Cortex of kidney (tissue), 1 donor: ENCODE measurements at places on chromosomes 7 and 10.

GRCh38 chr10:78765726-78766335 lies 302.9 kb upstream of the ZMIZ1 start:
- DNase-seq, result no peak

DNA sequence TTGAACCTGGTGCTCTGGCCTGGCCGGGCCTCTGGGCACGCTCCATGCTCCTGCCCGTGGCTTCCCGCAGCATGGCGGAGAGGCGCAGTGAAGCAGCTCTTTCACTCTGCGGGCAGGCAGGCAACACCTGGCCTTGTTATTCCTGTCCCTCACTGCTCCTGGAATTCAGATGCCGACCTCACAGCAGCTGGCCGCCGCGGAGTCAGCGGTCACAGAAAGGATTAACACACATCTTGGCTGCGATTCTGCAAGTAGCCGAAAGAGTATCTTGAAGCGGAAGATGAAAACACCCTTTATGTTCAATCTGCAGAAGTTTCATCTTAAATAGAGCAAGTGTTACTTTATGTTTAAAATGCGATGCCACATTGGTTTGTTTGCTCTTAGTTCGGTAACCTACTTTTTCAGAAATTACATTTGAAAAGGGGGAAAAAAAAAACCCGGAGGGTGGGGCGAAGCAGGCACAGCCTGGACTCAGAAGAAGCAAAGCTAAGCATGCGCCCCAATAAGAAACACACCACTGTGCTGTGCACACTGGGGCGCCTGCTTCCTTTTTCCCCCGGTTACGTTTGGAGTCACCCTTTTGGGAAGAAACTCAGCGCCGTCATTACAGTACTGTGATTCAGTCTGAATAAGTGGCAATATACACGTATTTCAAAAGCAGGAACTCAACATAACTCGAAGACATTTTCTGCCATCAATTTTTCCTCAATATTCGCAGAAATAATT lies 42.3 kb downstream of the BRI3 start:
- DNase-seq, result no peak

GRCh38 chr7:95469187-95469586 lies 16.6 kb upstream of the ASB4 start:
- DNase-seq, result no peak

DNA sequence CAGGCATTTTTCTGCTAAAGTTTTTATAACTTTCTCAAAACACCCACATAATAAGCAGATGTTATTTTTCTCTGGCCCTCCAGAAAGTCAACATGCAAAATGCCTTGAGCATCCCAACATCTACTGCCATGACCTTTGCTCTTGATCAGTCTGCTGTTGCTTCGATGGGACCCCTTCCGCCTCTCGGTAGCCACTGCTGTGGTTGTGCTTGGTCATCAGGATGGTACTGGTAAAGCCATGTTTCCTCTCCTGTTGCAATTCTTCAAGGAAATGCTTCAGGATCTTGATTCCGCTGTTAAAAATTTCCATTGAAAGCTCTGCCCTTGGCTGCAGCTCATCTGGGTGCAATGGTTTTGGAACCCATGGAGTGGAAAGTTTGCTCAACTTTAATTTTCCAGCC lies 533.0 kb downstream of the DNAJB6 start:
- DNase-seq, result no peak

GRCh38 chr7:25732766-25733217 lies 419.2 kb upstream of the NFE2L3 start:
- DNase-seq, result no peak

DNA sequence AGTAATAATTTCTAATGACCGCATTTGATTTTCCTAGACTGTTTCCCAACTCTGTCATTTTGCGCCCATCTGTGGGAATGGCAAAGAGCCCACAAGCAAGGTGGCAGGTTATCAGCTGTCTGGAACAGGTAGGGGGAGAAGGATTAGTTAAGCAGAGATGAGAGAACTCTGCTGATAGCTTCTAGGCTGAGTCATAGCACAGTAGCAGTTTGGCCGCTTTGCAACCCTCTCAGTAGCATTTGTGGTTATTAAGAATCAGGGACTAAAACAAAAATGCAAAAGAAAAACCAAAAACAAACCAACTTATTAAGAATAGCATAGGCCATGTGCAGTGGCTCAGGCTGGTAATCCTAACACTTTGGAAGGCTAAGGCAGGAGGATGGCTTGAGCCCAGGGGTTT lies 602.7 kb upstream of the SORCS1 start:
- DNase-seq, result no peak

DNA sequence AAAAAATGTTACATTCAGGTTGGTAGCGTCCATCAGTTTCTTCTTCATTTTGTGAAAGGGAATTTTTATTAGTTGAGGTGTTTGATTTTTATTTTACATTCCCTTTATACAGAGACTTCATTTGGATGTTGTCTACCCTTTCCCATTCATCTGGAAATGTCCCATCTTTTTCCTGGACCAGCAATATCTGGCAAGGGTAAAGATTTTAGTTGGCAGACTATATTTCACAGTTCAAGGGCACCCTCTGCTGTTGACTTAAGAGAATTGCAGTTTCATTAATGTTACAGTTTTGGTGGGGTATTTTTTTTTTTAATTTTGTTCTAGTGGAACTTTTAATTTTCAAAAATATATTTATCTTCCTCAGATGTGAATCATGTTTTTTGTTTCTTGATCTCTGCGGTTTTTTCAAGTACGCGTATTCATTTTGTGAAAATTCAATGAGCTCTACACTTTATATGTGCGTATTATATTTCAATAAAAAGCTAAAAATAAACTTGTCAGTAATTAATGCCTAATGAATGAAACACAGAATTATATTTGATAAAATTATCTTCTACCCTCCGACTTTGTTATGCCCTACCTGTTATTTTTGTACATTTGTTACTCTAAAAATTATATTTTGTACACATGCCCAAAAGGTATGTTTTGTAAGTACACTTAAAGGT lies 97.9 kb upstream of the KLF14 start:
- DNase-seq, result no peak

DNA sequence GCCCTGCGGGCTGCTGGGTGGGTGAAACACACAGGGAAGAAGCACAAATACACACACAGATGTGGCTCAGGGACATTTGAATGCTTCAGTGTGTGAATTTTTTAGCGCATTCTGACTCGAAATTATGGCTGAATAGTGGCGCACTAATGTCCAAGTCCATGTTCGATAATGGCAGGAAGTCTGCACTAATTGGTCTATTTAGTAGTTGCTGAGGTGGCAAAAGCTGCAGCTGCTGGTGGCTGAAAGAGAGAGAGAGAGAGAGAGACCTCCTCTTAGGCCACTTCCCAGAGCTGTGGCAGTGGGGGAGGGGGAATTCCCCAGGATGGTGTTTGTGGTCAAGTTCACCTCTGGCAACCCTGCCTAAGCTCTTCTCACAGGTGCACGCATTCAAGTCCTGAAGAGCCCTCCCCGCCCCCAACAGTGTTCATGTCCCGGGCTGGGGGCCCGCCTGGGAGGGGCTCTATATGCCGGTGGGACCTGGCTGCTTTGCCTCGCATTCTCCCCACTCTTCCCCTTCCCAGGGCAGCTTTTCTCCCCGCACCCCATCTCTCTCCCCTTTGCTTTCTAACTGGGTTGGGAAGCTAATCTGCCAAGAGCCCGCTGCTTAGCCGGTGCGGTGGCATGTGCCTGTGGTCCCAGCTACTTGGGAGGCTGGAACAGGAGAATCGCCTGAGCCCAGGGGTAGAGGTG lies 6.0 kb upstream of the MNX1 start:
- DNase-seq, result no peak

GRCh38 chr7:34842782-34843181 lies 184.8 kb downstream of the NPSR1 start:
- no peak for DNase-seq

GRCh38 chr7:25037325-25037724 lies 57.3 kb upstream of the OSBPL3 start:
- no peak for DNase-seq

GRCh38 chr7:95511716-95512260 lies 26.0 kb downstream of the ASB4 start:
- DNase-seq, result no peak

GRCh38 chr10:178208-178607 lies 43.0 kb downstream of the ZMYND11 start:
- DNase-seq, result no peak

DNA sequence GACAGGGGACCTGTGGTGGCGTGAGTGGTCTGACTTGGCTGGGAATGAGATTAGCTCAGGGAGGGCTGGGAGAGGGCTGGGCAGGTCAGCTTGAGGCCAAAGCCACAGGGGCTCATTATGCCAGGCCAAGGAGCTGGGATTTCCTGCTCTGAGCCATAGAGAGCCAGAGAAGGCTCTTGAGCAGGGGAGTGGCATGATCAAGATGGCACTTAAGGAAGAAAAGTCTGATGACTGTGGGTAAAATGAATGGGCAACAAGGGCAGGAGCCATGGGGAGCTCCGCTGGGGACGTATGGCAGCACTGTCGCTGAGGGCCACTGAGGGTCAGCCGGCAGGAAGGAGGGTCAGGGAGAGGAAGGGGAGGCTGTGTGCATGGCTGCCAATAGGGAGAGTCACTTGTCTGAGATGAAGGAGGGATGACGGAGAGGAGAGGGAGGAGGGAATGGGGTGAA lies 5.8 kb downstream of the ANTXRL start:
- no peak for DNase-seq

DNA sequence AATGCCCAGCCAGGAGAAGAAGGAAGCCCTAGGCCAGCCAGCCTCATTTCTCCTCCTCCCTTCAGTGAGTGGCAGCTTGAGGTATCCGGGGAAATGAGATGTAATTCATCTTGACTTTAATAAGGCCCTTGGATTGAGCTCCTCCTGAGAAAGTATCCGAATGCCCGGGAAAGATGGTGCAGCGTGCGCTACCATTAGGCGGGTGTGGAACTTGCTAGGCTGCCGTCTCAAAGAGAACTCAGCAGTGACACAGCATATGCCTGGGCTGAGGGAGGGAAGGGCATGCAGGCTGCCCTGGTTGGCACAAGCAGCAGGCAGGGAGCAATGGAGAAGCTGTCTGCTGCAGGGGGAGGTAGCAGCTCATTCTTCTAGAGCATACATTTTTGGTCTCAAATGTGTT lies 659.8 kb upstream of the FOXK1 start:
- no peak for DNase-seq

DNA sequence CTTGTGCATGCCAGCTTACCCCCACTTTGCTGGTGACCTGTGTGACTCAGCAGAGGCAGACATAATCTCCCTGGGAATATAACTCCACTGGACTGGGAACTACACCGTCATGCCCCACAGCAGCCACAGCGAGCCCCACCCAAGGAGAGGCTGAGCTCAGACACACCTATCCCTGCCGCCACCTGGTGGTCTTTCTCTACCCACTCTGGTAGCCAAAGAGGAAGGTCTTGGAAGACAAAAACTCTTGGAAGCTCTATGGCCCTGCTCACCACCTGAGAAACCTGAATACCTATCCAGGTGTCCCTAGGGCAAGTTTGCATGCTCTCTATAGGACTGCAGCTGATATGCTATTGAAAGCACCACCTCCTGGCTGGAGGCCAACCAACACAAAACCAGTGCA lies 48.1 kb downstream of the MYO3A start:
- DNase-seq, result no peak

- DNase-seq, result no peak
Measured at GRCh38 chr10:72353028-72353964, 1.4 kb downstream of the DNAJB12 start.

- no peak for DNase-seq
Measured at GRCh38 chr7:86574006-86574405, 69.7 kb upstream of the GRM3 start.

- no peak for DNase-seq
Measured at GRCh38 chr10:103757531-103758293, 97.7 kb downstream of the SH3PXD2A start.

- no peak for DNase-seq
Measured at GRCh38 chr7:85829817-85830432, 643.1 kb upstream of the SEMA3D start.

- DNase-seq, result no peak
Measured at GRCh38 chr7:143390104-143390772, 9.1 kb downstream of the ZYX start.

DNA sequence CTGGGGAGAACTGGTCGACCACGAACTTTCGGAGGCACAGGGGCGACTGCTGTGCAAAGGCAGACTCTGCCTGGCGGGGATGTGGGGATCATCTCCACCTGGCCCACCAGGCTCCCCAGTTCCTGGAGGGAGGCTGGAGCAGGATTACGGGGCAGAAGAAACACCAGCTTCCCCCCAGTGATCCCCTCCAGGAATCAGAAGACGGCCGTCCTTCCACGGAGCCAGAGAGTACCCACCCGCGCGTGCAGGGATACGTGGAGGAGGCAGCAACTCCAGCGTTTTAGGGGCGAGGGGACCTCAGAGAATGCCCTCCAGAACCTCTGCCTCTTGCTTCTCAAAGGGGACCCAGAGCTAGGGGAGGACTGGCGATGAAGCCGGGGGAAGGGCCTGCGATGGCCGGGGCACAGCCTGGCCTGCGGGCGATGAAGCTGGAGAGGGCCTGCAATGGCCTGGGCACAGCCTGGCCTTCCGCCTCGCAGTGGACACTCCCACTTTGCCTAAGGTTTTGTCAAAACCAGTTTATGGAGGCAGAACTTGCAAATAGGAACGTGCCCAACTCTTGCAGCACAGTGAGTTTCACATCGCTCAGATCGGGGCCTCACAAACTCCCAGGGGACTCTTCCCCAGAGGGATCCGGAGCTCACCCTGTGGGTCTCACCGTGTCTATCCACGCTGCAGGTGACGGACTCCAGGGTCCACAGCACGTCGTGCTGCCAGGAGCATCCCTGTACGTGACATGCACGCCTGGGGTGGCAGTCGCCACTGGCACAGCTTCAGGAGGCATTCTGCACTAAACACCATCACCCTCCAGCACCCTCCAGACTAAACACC lies 77.9 kb upstream of the PDGFA start:
- DNase-seq, result no peak

DNA sequence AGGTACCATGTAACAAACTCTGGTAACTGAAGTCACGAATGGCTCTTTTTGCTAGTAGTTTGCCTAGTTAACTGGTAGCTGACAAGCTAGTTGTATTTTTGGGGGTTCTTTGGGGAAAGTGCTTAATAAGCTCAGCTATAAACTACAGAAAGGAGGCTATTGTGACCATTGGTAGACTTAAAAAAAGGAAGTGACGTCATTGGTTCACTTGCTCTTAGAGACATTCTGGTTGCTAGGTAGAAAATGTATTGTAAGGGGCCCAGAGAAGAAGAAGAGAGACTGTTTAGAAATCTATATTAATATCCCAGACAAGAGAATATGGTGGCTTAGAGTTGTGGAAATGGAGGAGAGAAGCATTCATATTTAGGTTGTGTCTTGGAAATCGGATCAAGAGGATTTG lies 103.0 kb downstream of the NXPH1 start:
- no peak for DNase-seq
